Astrocyte of the hippocampus (primary cell): ENCODE measurements at places on chromosomes 1 and 21.

DNA sequence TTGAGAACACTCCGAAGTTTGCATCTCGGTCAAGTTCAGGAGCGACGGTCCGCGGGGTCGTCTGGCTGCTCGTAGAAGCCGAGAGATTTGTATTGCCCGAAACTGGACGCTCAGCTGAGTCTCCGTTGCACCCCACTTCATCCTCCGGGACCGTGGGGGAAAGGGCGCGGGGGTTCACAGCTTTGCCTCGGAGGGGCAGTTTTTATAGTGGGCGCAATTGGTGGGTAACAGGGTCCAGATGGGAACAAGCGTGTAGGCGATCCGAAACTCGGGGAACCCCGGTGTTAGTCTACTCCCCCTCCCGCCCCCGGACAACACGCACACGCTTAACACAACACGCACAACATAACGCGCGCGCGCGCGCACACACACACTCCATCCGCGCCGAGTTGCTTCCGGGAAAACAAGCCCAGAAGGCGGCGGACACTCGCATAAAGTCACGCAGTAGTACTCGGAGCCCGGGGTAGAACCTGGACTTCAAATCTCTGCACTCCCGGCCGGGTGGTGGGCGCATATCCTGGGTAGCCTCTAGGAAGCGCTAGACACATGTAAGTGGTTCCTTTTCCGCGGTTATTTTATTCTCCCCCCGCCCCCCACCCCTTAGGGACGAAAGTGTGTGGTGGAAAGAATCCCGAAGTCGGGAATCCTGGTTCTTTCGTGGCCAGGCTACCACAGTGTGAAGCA, 1.1 kb upstream of the JUN start:
- DNase-seq, result peak; percentile 95

DNA sequence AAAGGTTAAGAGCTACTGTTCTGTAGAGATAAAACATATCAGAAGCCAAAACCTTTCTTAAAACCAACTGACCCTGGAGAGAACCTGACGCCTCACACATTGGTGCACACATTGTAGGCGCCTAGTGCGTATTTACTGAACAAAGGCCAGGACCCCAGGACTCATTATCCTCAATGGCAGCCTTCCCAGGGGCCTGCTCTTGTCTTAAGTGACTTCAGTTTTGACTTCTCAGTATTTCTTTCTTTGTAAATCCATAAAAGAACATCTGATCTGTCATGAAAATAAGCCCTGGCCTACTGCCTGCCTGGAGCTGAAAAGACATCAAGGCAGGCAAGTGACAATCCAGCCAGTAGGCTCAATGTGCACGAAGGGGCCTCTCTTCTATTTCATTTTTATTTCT, 27.6 kb downstream of the ABCA4 start:
- DNase-seq, result no peak

DNA sequence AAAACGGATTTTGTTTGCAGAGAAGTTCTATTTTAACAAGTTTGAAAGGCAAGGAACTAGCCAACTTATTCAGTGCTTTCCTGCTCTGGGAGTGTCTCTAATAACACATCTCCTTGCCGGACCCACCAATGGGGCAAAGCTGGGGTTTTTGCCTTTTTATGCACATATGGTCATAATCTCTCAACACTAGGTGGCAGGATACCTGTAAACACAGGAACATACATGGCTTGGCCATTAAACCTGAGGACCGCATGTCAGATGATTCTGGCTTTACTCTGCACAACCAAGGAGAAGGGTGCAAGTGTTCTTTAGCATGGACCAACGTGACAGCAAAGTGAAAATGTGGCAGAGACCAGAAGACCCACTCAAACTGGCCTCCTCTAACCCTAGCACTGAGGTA, 4.9 kb downstream of the TMEM9 start:
- DNase-seq, result peak; percentile 29

DNA sequence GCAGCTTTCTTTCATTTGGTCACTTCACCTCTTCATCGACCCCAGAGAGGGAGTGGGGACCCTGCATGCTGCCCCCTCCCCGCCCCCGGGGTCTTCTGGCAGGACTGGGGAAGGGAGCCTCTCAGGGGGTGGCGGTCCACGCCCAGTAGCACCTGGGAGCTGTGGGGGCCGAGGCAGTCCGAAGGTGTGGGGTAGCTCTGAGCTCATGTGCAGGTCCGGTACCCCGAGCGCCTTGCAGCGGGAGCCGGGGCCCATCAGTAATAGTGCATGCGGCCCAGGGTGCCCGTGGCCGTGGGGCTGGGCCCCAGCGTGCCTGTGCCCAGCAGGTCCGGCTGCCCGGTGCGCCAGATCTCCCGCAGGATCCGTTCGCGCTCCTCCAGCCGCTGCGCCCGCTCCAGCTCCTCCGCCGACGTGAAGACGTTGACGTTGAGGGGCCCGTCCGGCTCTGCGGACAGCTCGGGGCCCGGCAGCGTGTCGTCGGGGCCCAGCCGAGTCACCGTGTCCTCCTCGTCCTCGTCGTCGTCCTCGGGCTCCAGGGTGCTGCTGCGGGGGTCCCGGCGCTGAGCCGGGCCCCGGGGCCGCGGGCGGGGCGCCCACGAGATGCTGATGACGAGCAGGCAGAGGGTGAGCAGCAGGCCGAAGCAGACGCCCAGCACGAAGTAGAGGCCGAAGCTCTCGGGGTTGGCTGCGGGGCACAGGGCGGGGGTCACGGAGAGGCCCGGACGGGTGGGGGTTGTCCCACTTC, 1.2 kb downstream of the EVA1B start:
- peak; percentile 53 for DNase-seq

DNA sequence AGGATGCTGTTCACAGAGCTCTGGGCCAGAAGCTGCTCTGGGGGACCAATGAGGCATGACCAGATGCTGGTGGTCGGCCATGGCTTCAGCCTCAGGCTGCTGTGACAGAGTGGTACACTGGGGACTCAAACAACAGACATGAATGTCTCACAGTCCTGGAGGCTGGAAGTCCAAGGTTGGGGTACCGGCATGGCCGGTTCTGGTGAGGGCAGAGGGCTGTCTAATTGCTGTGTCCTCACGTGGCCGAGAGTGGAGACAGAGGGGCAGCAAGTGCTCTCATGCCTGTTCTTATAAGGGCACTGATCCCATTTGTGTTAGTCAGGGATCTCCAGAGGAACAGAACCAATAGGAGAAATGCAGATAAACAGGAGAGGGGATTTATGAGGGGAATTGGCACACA, 253.5 kb upstream of the C1orf174 start:
- DNase-seq, result no peak

DNA sequence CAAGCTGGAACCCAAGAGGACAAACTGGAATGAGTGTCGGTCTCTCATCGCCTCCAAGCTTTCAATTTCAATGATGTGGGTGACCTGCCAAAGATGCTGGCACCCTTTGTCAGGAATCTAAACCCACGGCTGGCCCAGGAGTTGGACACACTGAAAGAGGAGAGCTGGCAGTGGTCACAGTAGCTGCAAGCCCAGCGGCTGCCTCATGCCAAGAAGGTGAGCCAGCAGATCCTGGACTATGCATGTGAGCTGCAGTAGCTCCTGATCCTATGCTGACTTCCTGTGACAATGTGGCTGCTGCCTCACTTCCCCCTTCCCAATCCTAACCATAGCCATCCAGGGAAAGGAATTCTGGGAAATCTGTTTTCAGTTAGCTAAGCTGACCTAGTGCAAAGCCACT, 117.0 kb upstream of the VAV3 start:
- peak; percentile 4 for DNase-seq

- peak; percentile 50 for DNase-seq
Observed at GRCh38 chr1:201191653-201192260, 1.1 kb downstream of the IGFN1 start.

GRCh38 chr1:216805233-216805632, 82.0 kb upstream of the ESRRG start:
- DNase-seq, result no peak

DNA sequence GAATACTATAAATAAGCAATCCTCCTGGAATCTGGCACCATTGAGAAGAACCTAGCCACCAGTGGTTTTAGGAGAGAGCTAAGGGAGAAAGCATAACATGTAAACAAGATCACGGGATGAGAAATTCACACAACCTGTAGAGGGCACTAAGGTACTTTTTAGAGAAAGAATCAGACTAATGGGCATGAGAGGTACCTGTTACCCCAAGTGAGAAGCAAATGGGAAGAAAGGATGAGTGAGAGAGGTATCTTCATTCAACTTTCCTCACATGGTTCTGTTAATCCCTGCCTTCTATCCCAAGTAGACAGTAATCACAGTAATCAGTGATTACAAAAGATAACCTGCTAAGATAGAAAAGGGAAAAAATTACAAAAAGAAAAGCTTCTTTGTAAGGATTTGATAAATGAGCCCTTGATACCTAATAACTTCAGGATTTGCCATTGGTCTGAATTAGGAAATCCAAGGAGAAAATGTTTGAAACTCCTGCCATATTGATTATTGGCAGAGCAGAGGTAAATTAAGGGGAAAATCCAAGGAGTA, 251.1 kb upstream of the ADGRL2 start:
- peak; percentile 52 for DNase-seq

GRCh38 chr1:200640373-200640962, 19.9 kb upstream of the KIF14 start:
- DNase-seq, result no peak

DNA sequence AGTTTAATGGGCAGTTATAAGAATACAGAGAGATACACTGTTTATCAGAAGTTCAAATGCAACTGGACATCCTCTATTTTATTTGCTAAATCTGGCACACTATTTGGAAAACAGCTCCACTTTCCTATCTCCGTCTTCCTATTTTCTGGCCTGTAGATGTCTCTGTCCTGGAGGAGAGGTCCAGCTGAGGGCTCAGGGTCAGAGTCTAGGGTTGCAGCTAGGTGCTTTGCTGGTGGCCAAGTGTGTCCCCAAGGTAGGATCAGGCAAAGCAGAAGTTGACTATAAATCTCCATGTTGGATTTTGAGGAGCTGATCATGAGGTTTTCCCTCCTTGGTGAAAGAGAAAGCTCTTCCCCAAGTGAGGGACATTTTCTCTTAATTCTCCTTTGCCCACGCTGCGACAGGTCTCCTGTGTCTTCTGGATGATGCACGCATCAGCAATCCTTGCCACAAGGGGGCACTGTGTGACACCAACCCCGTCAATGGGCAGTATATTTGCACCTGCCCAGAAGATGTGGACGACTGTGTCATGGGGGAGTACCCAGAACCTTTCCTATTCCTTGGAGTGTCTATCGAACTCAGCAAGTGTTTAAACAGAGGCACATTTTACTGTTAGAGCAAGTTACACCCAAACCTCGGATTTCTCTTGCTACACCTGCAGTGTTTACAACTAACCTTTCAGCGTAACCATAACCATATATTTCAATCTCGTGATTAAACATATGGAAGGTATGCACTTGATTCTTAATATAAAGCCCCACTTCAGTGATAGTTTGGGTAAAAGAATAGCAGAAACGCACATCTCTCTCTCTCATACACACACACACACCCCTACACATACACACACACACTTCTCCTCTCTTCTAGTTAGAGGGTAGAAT, 10.2 kb downstream of the ADAM30 start:
- DNase-seq, result peak; percentile 54

- peak; percentile 20 for DNase-seq
Observed at GRCh38 chr1:11598461-11598860, 55.8 kb downstream of the FBXO2 start.

DNA sequence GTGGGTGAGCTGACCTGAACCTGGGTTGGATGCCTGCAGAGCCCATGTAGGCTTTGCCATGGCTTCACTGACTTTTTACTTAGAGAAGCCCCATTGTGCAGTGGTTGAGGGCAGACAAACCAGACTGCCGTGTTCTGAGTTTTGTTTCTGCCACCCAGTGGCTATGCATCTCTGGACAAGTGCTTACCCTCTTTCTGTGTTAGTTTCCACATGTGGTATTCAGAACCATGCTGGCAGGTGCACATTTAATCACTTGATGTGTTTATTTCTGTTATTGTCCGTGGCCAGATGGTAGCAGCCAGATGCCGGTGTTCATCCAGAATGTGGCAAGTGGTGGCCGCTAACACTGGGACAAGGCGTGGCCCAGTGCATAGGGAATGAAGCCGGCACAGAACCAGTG, 10.3 kb upstream of the PTPN7 start:
- no peak for DNase-seq

DNA sequence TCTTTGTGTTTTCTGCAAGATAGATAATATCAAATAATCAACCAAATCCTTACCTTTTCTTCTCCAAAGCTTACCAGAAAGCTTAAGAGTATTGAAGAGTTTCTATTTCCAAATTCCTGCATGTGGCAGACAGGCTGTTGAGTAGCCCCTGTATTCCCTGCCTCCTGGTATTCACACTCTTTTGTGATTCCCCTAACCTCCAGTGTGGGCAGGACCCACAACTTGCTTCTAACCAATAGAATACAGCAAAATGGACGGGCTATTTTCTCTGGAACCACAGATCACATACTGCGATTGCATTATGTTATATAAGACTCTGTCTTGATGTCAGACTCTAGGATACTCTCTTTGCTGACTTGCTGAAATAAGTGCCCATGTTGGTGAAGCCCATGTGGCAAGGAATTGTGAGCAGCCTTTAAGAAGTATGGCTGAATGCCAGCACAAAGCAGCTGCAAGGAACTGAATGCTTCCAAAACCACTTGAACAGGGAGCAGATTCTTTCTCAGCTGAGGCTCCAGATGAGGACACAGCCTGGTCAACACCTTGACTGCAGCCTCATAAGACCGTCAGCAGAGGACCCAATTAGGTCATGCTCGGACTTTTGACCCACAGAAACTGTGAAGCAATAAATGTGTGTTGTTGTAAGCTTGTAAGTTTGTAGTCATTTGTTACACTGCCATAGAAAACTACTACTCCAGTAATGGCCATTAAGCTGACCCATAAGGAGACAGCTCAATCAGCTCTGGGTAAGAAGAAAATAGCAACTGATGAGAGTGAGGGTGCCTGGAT, 47.9 kb upstream of the PLXNA2 start:
- peak; percentile 25 for DNase-seq

GRCh38 chr1:98402860-98403259, 258.7 kb upstream of the SNX7 start:
- no peak for DNase-seq

GRCh38 chr1:230717251-230717650, 3.3 kb upstream of the AGT start:
- no peak for DNase-seq

- DNase-seq, result peak; percentile 5
Observed at GRCh38 chr1:222582099-222582774, 7.5 kb downstream of the TAF1A start.

DNA sequence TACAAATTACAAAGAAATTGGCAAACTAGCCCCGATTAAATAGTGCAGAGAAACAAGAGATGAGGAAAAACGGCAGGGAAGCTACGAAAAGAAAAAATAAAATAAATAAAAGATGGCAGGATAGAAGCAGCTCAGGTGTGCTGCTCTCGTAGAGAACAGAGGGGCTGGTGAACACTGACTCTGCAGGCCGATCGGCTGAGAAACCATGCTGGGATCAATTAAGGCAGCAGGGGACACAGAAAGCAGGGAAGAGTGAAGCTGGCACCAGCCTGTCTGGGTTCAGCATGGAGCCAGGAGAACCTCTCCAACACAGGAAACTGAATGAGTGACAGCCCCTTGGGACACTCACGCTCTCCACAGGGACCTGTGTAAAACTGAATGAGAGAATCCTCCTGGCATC, 39.5 kb upstream of the TMPRSS15 start:
- DNase-seq, result no peak

- DNase-seq, result peak; percentile 31
Observed at GRCh38 chr1:7644961-7645750, 125.9 kb upstream of the VAMP3 start.

- peak; percentile 77 for DNase-seq
Observed at GRCh38 chr21:41643246-41643966, 123.4 kb downstream of the RIPK4 start.
